NCI-H187 (cell line): ENCODE measurements at places on chromosomes 2 and 18.

DNA sequence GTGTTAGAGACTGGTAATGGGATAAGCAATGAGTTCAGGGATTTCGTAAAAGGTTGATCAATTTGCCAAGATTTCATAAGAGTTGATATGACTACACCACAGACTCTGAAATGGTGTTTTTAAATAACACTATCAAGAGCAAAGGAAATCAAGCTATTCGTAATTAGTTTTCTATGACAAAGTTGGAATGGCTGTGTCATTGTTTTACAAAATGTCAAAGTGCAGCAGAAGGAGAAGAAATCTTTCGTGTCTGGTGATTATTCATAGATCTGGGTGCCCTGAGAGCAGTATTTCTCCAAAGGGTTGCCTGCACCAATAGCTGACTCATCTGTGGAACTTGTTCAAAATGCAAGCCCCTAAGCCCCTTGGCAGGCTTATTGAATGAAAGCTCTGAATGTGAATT, 70.1 kb downstream of the NABP1 start:
- no peak for DNase-seq

DNA sequence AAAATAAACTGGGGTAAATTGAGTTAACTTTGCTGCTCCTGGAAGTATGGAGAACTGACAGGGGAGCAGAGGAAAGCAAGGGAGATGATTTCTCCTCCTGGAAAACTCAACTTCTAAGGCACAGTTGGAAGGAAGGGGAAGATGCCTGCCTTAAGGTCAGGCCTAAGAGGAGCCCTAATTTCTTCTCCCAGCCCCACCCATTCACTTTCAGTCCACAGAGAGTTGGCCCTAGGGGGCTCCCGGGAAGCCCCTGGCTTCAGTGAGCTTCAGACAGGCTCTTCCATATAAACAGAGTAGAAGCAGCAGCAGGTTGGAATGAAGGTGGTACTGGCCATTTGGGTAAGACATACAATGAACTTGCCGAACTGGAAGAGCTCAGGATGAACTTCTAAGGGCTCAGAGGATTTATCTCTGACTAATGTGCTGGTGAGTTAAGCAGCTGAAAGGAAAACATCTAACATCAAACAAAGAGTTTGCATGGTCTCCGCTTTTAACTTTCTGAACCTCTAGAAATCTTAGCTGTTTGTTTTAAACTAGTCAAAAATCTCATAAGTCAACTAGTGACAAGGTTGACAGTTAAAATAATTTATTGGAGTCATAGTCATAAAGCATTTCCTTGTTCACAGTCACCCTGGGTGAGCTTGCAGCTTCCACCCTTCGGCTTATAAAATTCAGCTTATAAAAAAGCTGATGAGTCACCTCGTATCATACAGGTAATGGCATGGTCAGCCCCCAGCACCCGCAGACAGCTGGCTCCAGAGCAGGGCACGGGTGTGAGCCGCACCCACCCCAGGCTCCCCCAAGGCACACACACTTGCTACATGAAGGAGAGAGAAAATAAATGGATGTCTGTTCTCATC, 9.8 kb downstream of the MALL start:
- no peak for DNase-seq

GRCh38 chr2:161990741-161991140, 83.3 kb downstream of the DPP4 start:
- no peak for DNase-seq

DNA sequence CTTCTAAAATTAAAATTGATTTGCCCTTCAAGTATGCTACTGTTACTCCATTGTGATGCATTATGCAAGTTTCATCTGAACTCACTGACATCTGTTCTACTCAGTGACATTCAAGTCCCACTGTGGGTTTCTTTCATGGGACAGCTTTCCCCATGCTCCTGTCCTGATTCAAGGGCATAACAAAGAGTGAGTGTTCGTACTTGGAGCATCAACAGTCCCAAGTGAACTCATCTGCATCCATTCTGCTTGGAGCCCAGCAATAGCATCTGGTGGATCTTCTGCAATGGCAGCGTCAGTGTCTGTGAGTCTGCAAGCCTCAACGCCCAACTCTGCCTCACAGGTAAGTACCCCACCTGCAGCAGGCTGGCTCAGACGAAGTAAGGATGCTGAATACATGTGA, 27.5 kb downstream of the BUB1 start:
- no peak for DNase-seq

GRCh38 chr2:3972377-3972776, 269.0 kb downstream of the DCDC2C start:
- no peak for DNase-seq

- no peak for DNase-seq
Measured at GRCh38 chr18:43405097-43405496, 127.8 kb upstream of the SYT4 start.

DNA sequence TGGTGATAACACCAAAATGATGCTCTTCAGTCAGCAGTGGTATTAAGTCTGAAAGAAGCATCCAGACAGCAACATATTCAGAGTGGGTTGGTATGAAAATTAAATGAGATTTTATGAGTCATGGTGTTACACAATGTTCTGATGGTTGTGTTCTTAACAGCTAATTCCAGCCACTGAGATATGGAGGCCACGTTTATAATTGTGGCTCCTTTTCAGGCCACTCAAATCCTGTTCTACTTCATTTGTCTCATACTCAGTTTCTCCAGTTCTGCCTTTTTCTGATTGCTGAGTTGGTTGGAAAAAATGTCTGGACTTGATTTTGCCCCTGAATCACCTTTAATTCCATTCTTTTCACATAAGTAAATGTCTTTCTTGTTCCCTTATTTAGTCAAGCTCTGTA, 162.7 kb upstream of the COL3A1 start:
- DNase-seq: no peak

DNA sequence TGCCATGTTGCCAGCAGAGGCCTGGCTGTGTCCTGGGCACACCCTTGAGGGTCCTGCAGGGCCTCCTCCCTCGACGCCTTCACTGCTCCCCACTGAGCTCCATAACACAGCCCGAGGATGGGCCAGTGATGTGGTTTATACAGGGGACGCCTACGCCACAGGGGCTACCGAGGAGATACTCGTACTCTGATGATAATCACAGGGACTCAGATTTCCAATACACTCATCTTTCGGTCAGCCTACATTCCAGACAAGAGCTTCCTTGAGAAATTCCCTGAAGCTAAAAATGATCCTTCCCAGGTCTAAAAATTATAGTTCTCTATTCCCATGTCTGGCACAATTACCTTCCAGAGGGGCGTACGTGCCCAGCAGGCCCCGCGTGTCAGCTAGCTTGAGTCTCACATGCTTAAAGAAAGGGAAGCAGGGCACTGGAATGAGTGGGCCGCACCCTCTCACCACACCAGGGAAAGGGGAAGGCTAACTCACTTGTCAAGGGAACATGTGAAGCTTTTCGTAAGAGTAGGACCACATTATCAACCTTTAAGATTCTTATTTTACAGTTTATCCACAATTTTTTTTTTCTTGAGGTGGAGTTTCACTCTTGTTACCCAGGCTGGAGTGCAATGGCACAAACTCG, 159.5 kb upstream of the NDUFV2 start:
- no peak for DNase-seq

- DNase-seq: no peak
Measured at GRCh38 chr18:77059294-77059916, 73.2 kb downstream of the MBP start.

GRCh38 chr18:55247032-55247431, 287.8 kb upstream of the CCDC68 start:
- no peak for DNase-seq

DNA sequence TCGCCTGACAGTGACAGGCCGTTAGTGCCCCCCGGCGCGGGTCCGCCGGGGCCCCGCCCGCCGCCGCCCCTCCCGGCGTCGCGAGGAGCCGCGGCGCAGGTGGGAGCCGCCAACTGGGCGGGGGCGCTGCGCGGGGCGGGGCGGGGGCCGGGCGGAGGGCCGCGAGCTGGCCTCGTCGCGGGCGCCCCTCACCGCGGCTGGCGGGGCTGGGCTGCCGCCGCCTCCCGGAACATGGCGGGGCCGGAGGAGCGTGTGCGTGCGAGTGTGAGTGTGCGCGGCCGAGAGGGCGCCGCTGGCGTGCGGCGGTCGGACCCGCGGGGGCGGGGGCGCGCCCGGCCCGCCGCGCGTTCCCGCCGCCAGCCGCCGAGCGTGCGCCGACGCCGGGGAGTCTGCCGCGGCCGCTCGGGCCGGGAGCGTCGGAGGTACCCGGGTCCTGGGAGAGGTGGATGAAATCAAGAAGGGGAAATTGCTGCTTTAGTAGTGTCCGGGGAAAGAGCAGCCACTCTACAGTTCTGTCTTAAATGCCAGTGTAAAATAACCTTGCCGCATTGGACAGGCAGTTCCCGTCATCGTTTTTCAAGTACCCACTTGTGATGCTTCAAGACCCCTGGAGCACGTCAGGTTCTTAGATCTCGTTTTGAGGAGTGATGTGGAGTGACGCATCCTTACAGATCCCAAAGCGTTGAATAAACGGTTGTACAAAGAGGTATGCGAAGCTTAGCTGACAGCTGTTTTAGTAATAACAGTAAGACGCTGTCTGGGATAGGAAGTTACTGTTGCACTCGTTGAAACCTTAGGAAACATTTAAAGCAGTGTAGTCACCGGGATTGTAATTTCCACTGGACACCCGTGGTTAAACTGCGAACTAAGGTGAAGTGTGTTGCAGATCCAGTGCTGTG, 836 bp downstream of the ANKRD12 start:
- peak; percentile 22 for DNase-seq

GRCh38 chr2:241762933-241763369, 13.7 kb upstream of the GAL3ST2 start:
- no peak for DNase-seq

DNA sequence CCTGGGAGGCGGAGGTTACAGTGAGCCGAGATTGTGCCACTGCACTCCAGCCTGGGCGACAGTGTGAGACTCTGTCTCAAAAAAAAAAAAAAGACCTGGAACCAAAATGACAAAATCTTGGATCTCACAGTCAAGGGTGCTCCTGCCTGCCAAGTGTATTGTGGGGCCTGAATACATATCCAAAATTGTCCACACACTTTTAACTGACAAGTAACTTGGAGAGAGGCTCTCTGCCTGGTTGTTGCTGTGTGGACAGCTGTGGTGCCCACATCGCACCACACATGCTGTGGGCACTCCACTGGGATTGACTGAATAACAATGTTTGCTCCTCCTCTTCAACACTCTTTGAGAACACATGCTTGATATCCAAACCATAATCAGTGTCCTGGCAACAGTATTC, 117.6 kb upstream of the REV1 start:
- DNase-seq: no peak

- no peak for DNase-seq
Measured at GRCh38 chr2:208407667-208408066, 1.1 kb downstream of the PTH2R start.

- DNase-seq: no peak
Measured at GRCh38 chr2:217836901-217837491, 165.8 kb downstream of the TNS1 start.

DNA sequence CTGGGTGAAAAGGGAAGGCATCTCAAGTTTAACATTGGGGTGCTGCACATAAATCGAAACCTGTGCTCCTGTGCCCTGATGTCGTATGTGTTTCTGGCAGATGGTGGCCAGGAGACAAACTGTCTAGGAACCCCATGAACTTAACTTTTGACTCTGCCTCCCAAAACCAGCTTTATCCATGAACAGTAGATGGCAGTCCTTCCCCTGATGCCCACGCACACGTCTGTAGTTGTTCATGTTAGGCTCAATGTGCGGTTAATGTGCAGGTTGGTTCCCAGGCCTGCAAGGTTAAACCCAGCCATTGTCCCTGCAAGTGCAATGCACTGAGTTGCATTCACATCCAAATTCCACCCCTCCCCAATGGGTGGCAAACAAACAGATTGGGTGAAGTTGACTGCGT, 44.1 kb upstream of the SIX3 start:
- DNase-seq: no peak

DNA sequence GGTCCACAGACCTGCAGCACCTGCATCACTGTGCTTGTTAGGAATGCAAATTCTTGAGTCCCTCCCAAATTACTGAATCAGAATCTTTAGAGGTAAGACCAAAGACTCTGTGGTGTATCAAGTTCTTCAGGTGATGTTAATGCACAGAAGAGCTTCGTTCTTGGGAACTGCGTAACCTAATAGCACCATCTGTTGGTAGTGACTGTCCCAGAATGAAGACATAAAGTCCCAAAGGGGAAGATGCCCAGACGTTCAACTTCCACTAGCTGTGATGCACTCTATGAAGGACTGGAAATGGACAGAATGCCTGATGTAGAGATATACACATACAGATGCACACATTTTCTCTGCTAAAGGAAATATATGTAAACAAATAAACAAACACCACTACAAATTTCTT, 576.0 kb downstream of the LRP1B start:
- DNase-seq: no peak

DNA sequence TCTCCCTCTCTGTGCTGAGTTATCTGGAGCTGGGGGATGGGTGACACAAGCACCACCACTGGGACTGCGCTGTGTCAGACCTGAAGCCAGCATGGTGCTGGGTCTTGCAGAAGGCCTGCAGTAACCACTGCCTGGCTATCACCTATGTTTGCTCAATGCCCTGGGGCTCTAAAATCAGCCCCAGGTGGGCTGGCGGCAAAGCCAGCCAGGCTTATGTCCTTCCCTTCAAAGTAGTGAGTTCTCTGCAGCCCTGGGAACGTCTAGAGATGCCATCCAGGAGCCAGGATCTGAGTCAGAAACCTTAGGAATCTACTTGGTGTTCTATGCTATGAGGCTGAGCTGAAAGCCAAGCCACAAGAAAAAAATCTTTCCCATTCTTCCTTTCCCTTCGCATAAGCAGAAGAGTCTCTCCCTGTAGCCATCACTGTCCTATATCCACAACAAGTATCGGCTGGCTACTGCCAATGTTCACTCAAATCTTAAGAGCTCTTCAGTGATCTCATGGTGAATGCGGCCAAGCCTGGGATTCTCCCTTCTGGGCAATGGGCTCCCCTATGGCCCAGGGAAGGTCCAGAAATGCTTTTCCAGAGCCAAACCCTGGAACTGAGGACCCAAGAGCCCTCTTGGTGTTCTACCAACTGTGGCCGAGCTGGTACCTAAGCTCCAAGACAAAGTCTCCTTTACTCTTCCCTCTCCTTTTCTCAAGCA, 248.7 kb downstream of the ZNF385B start:
- DNase-seq: no peak

DNA sequence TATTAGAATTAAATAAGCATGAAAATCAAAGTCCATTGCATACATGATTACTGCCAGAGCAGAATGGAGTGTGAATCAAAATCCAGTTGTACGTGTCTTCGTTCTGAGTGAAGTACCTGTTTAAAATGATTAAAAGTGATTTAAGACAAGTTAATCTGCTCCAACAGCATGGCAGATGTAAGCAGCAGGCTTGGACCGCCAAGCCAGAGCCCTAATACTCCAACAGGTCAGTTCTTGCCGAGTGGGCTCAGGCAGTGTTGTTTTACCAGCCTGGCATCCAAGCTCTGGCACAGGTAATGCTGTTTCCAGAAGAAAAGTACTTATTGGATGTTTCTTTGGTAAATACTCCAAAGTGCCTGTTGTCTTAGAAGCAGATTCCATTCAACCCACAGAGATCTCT, 171.4 kb upstream of the EPAS1 start:
- no peak for DNase-seq
